ENCODE measurements at places on chromosomes 7 and 10.
A peak's percentile ranks its signal among the peaks of the same experiment; 100 is the strongest.

GRCh38 chr10:121926671-121927317 is 1.0 kb downstream of the ATE1 start:
- peak; percentile 55 for DNase-seq

GRCh38 chr10:15725603-15726002 is 5.9 kb upstream of the ITGA8 start:
- no peak for DNase-seq

DNA sequence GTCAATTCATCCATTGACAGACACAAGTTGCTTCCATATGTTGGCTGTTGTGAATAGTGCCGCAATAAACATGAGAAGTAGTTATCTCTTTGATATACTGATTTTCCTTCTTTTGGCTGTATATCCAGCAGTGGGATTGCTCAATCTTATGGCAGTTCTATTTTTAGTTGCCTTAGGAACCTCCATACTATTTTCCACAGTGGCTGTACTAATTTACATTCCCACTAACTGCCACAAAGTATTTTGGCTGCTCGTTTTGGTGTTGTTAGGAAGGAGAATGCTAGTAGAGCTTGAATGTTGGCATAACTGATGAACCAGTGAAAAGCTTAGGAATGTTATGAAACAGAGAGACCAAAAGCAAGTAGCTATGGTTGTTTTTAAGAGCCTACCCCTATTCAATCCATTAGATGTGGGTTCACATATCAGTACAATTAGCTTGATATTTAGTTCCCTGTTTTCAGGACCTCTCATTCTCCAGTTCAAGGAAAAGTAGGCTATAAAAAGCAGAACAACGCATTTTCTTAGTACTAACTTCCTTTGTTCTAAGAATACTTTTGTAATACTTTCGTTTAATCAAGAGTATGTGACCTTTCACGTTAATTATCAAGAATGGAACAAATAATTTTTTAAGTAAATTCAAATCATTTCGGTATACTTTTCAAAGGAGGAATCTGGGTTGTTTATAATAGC is 100.3 kb downstream of the FAS start:
- DNase-seq = no peak

DNA sequence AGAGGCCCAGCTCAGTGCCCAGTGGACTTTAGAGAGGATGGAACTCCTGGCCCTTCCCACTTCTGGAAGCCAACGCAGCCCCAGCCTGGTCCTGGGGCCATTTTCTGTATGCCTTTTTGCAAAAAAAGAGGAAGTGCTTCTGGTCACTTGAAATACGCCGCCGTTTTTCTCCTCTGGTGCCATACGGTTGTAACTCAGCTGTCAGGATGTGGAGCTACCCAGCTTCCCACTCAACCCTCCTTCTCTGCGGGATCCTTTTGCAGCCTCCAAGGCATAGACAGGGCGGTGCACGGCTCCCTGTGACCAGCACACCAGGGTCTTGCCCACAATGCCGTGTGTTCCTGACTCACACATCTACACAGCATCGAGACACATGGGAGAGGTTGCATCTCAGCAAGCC is 369.6 kb downstream of the TCERG1L start:
- DNase-seq = no peak

GRCh38 chr7:48525736-48526732 is 354.8 kb downstream of the ABCA13 start:
- DNase-seq = no peak

DNA sequence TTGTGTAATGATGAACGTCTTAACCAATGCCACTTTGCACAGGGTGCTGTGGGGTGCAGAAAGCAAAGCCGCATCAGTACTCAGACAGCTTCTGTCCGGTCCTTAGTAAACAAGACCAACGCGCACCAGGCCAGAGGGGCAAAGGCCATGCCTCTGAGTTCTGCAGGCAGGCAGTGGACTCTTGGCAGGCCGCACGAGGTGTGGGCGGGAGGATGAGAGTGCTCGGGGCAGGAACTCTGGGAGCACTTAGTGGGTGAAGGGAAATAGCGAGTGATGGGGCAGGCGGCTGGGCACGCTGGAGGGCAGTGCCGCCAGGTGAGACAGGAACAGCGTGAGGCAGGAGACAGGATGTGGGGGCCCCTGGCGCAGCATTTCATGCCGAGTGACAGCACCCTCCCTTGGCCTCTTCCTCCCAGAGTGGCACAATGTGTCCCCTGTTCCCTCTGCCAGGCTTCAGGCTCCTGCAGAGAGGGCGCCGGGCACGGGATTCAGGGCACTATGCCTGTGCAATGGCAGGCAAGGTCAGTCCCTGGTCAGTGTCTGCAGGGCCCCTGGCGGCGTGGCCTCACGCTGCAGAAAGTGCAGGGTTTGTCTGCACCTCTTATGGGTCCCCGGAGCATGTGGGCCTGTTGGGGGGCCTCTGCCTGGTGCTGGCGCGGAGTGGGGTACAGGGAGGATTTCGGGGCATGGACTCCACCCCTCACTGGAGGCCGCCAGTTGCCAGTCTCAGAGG is 60.4 kb downstream of the VIPR2 start:
- no peak for DNase-seq

DNA sequence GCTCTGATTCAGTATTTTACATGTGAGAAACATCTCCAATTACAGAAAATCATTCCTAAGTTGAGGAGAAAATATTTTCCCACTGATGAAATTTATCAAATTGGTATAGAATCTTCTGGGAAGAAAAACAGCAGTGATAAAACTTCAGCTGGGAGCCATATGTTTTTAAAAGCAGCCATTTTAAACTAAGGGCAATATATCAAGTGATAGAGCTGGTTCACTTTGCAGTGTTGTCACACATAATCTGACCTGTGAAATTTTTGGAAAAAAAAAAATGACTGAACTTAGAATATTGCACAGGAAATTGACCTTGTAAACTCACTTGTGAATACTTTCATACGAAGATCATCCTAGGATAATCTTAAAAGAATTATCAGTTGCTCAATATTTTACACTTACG is 10.5 kb upstream of the EZH2 start:
- DNase-seq = no peak

GRCh38 chr7:27116031-27116961 is 13.8 kb upstream of the HOXA2 start:
- DNase-seq = no peak

- DNase-seq = no peak
Measured at GRCh38 chr7:43037531-43037930, 74.9 kb upstream of the HECW1 start.

- no peak for DNase-seq
Measured at GRCh38 chr7:17269341-17270221, 28.9 kb upstream of the AHR start.

DNA sequence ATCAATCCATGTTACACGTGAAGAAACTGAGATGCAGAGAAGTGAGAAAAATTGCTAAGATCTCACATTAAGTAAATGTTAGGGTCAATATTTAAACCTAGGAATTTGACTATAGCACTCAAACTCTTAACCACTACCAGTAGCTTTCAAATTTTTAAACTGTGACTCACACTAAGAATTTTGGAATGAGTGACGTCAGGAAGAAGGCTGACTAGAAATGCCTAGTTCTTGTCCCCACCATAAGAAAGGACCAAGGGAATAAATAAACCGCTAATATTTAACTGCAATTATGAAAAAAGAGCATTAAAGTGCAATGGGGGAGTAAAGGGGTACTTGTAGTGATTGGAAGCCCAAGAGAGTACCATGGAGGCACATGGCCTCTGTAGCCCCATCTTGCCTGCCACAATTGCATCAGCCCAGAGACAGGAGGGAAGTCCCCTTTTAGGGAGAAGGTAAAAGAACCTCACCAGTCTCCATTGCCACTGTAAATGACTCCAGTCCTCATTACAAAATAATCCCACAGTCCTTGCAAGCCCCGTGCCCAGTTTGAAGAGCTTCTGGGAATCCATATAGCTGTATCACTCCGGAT is 3.5 kb upstream of the AKR1B1 start:
- DNase-seq = peak; percentile 30

DNA sequence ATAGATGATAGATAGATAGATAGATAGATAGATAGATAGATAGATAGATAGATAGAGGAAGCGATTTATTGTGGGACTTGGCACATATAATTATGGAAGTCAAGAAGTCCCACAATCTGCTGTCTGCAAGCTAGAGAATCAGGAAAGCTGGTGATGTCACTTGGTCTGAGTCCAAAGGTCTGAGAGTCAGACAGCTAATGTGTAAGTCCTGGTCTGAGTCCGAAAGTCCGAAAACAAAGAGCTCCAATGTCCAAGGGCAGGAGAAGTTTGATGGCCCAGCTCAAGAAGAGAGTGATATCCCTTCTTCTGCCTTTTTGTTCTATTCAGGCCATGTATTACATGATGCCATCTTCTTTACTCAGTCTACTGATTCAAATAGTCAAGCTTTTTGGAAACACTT is 53.8 kb upstream of the TCF7L2 start:
- no peak for DNase-seq

- DNase-seq = no peak
Measured at GRCh38 chr7:124738639-124739038, 27.0 kb downstream of the GPR37 start.

GRCh38 chr10:23079700-23080099 is 15.7 kb upstream of the MSRB2 start:
- no peak for DNase-seq

- DNase-seq = no peak
Measured at GRCh38 chr7:47314728-47315607, 266.9 kb downstream of the TNS3 start.

- DNase-seq = no peak
Measured at GRCh38 chr10:52276986-52277385, 37.1 kb upstream of the DKK1 start.

- DNase-seq = peak; percentile 1
Measured at GRCh38 chr10:122263971-122264370, 7.1 kb upstream of the BTBD16 start.

GRCh38 chr7:14899030-14899429 is 3.5 kb downstream of the DGKB start:
- no peak for DNase-seq

DNA sequence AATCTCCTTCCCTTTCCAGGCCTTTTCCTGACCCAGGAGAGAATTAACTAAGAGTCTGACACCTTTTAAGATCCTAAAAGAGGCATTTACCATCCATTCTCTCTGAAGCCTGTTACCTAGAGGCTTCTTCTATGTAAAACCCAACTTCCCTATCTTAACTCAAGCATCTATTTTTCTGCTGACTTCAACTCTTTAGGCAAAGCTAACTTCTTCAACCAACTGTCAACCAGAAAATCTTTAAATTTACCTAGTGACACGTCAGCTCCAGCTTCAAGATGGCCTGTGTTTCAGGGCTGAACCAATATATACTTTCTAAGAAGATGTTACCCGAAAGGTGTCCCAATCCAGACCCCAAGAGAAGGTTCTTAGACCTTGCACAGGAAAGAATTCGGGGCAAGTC is 492.3 kb upstream of the AUTS2 start:
- no peak for DNase-seq

DNA sequence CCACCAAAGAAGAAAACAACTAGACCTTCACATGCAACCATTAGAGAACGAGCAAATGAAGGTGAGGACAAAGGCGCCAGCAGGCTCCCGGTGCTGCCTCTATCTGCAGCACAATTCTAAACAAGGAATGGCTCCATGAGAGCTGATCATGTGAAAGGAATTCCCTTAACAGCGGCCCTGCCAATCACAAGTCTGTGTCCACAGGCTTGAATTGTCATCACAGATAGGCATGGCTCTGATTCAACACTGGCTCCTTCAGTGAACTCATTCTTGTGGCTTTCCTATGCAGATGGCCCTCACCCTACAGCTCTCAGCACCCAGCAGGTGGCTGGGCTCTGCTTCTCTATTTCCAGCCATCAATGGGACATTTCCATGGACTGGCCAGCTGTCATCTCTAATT is 36.2 kb downstream of the LAMB1 start:
- peak; percentile 42 for DNase-seq

DNA sequence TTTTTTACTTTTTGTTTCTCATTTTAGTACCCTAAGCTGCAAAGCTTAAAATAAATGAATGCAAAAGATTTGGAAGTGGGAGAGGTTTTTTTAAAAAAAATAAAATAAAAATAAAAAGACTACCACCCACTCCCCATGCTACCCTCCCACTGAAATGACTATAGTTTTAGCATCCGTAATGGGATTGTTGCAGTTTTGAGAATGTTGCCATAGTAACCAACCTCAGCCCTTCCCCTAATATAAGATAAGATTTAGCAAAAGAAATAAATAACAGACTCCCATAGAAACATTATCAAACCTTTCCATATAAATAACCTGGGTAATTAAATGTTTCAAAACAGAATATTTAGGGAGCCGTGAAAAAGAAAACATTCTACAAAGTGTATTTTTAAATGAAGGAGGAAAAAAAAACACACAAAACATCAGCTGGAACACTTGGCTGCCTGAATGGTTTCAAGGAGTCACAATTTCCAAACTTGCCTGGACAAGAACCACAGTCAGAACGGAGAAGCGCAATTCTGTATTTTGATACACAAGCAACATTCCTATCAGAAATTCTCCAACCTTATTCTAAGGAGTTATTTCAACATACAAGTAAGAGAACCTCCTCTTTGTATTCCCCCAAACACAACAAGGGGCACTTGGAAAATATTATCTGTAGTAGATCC is 57.4 kb downstream of the DGKI start:
- no peak for DNase-seq

GRCh38 chr10:19931894-19932590 is 115.8 kb downstream of the PLXDC2 start:
- no peak for DNase-seq

GRCh38 chr7:76509931-76510877 is at the start of gene UPK3B:
Gene UPK3B (plus strand): TSS chr7:76510552. CDS start chr7:76510653, 101 bp downstream.
- no peak for DNase-seq

DNA sequence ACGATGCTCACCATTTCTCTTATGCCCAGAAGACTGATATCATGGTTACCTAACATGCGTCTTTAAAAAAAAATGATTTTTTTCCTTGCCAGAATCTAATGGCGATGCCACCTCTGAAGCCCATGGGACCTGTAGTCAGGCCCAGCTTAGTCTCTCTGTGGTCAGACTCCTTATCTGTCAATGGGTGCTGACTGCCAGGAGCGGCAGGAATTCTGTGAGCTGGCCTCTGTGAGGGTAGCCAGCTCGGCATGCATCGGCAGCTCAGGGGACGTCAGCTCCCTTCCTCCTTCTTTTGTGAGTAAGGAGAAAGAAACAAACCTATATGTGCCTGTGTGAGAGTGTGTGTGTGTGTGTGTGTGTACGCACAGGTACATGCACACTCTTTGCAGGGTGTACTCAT is 49.9 kb upstream of the ZRANB1 start:
- DNase-seq = no peak

- DNase-seq = no peak
Measured at GRCh38 chr7:46156086-46156485, 235.0 kb upstream of the IGFBP3 start.

GRCh38 chr10:103720328-103720963 is 134.9 kb downstream of the SH3PXD2A start:
- no peak for DNase-seq

- DNase-seq = no peak
Measured at GRCh38 chr7:92813390-92814024, 22.9 kb downstream of the CDK6 start.

GRCh38 chr7:19336836-19337383 is 191.7 kb upstream of the FERD3L start:
- no peak for DNase-seq

GRCh38 chr10:29537799-29538198 is 97.0 kb downstream of the SVIL start:
- DNase-seq = no peak

GRCh38 chr10:33773886-33774480 is 439.5 kb upstream of the NRP1 start:
- no peak for DNase-seq

GRCh38 chr10:63767138-63767801 is 246.1 kb downstream of the REEP3 start:
- DNase-seq = no peak

- DNase-seq = no peak
Measured at GRCh38 chr7:81317741-81318140, 398.9 kb upstream of the SEMA3C start.

Measured in SW 1271 (cell line).